ENCODE measurements at places on chromosomes 13 and 19. TPM values are rescaled to one million over a fixed set of nuclear protein-coding genes. Genes with fewer than 3 reads are reported as not detected.

GRCh38 chr19:14023404-14024235 lies 4.3 kb upstream of the RLN3 start:
- no peak overlapping the region for H3K27ac ChIP-seq
- peak; percentile 72 for DNase-seq
- H3K27me3 ChIP-seq, result no peaks in the 10 kb centered on the region
- H3K36me3 ChIP-seq, result no peaks in the 10 kb centered on the region

- no peaks in the 10 kb centered on the region for H3K27me3 ChIP-seq
- H3K4me1 ChIP-seq, result no peaks in the 10 kb centered on the region
- no peaks in the 10 kb centered on the region for H3K36me3 ChIP-seq
- H3K4me3 ChIP-seq, result no peak overlapping the region
These were observed 302.4 kb downstream of the DCT start for GRCh38 chr13:94177041-94177440.

The ERICH6B gene
- not detected for total RNA-seq

DNA sequence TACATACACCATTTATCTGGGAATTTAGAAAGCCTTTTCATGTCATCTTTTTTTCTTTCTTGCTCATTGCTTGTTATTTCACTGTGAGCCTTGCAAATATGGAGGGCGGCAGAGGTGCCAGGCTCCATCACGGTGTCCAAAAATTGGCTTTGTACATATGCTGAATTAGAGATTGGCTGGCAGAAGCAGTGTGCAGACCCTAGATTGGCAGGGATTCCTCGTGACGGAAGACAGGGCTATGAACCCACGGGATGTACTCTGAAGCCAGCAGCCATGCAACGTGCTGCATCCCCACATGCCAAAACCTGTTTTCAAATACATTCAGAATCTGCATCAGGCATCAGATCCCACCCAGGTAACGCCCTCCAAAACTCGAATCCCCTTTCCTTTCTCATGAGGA lies 142.8 kb downstream of the ZIC5 start:
- no peak overlapping the region for H3K4me3 ChIP-seq
- H3K36me3 ChIP-seq, result no peaks in the 10 kb centered on the region
- 0 out of 2 replicates have a peak, but pooled peaks cover 6% of the 10 kb centered on the region for H3K27me3 ChIP-seq
- no peak for DNase-seq
- H3K4me1 ChIP-seq, result peaks cover 15% of the 10 kb centered on the region

GRCh38 chr19:56885173-56885985 lies 44.9 kb upstream of the PEG3 start:
- no peak overlapping the region for H3K4me3 ChIP-seq
- no peaks in the 10 kb centered on the region for H3K36me3 ChIP-seq
- H3K4me1 ChIP-seq, result no peaks in the 10 kb centered on the region
- H3K27me3 ChIP-seq, result no peaks in the 10 kb centered on the region
- DNase-seq, result no peak
- H3K27ac ChIP-seq, result no peak overlapping the region

The ZIM2 gene
- total RNA-seq, result not detected

- H3K36me3 ChIP-seq, result no peaks in the 10 kb centered on the region
- no peak overlapping the region for H3K4me3 ChIP-seq
- H3K4me1 ChIP-seq, result peaks cover 56% of the 10 kb centered on the region
- H3K27ac ChIP-seq, result peak overlapping the region; percentile 100
- H3K27me3 ChIP-seq, result no peaks in the 10 kb centered on the region
These were observed 134.7 kb downstream of the MIPEP start for GRCh38 chr13:23754506-23754905.

GRCh38 chr19:33396701-33397535 lies 23.4 kb downstream of the CEBPG start:
- no peak for DNase-seq
- no peaks in the 10 kb centered on the region for H3K36me3 ChIP-seq
- no peak overlapping the region for H3K4me3 ChIP-seq
- H3K4me1 ChIP-seq, result no peaks in the 10 kb centered on the region

DNA sequence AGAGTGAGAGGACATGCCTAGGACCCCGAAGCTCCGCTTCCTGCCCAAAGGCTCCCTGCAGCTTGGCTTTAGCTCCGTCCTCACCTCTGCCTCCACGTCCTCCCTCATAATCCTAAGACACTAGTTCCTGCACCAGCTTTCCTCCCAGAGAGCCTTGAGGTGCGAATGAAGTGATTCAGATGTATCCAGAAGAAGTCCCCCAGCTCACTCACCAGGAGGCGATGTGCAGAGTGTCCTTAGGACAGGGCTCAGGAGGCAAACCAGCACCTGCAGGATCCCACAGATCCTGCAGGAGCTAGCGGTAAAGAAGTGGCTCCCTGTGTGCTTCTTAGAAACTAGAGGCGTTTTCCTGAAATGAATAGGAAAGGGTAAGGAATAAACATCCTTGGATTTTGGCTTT lies 109.7 kb downstream of the HSPH1 start:
- H3K27me3 ChIP-seq, result no peaks in the 10 kb centered on the region
- H3K36me3 ChIP-seq, result no peaks in the 10 kb centered on the region
- no peak overlapping the region for H3K4me3 ChIP-seq
- H3K27ac ChIP-seq, result no peak overlapping the region
- H3K4me1 ChIP-seq, result peaks cover 8% of the 10 kb centered on the region

The ZNF154 gene
- 0.46 TPM for total RNA-seq

The CYP2A7 gene
- not detected for total RNA-seq

DNA sequence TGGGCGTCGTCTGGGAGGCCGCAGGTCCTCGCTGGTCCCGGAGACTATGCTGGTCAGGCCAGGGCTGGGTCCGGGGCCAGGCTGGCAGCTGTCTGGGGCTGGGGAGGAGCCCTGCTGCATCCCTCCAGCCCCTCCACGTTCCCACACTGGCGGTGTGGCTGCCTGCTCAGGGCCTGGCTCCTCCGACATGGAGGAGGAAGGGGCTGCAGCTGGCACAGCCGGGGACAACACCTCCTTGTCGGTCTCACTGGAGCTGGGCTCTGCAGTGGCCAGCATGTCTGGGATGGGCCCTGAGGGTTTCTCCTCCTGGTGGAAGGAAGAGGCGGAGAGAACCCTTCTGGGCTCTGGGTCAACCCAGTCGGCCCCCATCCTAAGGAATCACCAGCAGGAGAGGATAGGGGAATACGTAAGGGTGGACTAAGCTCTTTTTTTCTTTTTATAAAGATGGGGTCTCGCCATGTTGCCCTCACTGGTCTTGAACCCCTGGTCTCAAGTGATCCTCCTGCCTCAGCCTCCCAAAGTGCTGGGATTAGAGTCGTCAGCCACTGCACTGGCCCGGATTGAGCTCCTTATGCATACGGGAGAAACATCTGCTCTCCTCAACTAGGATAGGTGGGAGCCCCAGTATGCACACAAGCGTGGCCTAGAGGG lies 806 bp downstream of the ZNF414 start:
- no peaks in the 10 kb centered on the region for H3K36me3 ChIP-seq
- H3K4me3 ChIP-seq, result peak overlapping the region; percentile 78
- peak overlapping the region; percentile 91 for H3K27ac ChIP-seq
- no peaks in the 10 kb centered on the region for H3K27me3 ChIP-seq
- peaks cover 9% of the 10 kb centered on the region for H3K4me1 ChIP-seq

GRCh38 chr13:110782185-110782584 lies 68.7 kb downstream of the ING1 start:
- H3K27me3 ChIP-seq, result peaks cover 5% of the 10 kb centered on the region
- no peak overlapping the region for H3K27ac ChIP-seq
- H3K4me3 ChIP-seq, result no peak overlapping the region
- no peak for DNase-seq
- no peaks in the 10 kb centered on the region for H3K36me3 ChIP-seq
- no peaks in the 10 kb centered on the region for H3K4me1 ChIP-seq

- no peaks in the 10 kb centered on the region for H3K36me3 ChIP-seq
- no peak for DNase-seq
- no peaks in the 10 kb centered on the region for H3K27me3 ChIP-seq
These were observed 184.6 kb downstream of the GPC6 start for GRCh38 chr13:93411186-93411680.
